ENCODE measurements at places on chromosomes 1 and 21.
A peak's percentile ranks its signal among the peaks of the same experiment; 100 is the strongest.

- DNase-seq: no peak
Measured at GRCh38 chr1:183920651-183921050, 115.7 kb downstream of the RGL1 start.

- no peak for DNase-seq
Measured at GRCh38 chr1:18154430-18155194, 47.0 kb downstream of the IGSF21 start.

- no peak for DNase-seq
Measured at GRCh38 chr1:235315173-235315572, 12.8 kb downstream of the ARID4B start.

DNA sequence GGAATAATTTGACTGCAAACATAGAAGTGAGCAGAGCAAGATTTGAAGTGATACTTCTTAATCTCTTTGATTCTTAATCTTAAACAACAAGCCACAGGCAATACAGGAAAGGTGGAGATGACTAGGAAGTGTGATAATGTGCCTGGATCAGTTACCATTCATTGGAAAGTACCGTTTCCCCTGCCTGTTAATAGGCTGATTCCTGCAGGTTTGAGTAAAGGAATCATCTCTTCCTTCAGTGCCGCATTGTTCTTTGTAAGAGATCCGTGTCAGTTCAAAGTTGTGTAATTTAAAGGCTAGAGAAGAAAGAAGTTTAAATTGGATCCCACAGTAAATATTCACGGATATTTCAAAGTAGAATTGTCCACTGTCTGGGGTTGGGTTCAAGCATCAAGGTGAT, 43.5 kb upstream of the BCL10 start:
- no peak for DNase-seq

GRCh38 chr1:100700586-100700985, 19.0 kb upstream of the VCAM1 start:
- no peak for DNase-seq

- DNase-seq: no peak
Measured at GRCh38 chr1:52249831-52250230, 107.9 kb downstream of the ZFYVE9 start.

- no peak for DNase-seq
Measured at GRCh38 chr1:197770243-197770642, 5.0 kb downstream of the DENND1B start.

DNA sequence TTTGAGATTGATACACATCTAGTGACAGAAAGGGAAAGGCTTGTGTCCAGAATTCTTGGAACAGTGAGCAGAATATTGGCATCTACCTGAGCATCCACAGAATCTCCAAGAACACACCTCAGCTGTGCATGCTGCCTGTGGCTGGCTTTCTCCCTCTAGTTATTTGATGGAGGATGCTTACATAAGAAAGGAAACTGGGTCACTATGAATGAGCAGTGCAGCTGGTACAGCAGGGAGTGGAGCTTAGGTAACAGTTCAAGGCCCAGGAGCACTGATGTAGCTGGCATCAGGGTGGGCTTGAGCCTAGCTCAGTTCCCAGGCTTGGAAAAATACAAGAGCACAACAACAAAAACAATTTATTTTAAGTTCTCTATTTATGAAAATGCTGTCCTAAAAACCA, 26.3 kb downstream of the RGS8 start:
- DNase-seq: no peak

DNA sequence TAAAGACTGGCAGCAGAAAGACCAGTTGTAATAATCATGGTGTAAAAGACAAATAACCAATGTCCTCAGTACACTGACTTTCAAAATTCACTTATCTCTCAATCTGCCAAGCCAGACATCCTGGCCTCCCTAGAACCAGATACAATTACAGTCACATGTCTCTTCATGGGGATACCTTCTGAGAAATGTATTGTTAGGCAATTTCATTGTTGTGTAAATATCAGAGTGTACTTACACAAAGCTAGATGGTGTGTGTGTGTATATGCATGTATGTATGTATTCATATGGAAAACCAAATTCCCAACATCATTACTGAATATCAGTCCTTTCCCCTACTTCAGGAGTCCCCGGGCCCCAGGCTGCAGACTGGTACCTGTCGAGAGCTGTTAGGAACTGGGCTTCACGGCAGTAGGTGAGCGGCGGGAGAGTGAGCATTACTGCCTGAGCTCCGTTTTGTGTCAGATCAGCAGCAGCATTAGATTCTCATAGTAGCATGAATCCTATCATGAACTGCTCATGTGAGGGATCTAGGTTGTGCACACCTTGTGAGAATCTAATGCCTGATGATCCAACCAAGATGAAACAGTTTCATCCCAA, 65.3 kb upstream of the ZNF326 start:
- DNase-seq: no peak

GRCh38 chr1:5311147-5311546, 656.7 kb downstream of the AJAP1 start:
- DNase-seq: no peak

DNA sequence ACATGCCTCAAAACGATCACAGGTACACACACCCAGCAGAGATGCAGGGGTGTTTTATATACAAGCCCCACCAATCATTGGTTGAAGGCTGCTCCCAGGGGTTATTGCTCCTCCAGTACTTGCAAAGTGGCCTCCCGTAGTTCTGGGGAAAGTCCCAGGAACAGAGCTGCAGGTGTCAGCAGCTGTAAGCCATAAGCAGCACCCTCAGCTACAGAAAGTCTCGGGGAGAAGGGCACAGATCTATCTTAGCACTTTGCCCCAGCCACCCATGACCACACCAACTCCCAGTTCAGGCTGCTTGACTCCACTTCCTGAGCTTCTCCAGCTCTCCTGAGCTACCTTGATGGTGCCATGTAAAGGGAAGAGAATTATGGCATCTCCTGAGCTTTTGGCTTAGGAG, 222.7 kb upstream of the GJB5 start:
- DNase-seq: no peak

DNA sequence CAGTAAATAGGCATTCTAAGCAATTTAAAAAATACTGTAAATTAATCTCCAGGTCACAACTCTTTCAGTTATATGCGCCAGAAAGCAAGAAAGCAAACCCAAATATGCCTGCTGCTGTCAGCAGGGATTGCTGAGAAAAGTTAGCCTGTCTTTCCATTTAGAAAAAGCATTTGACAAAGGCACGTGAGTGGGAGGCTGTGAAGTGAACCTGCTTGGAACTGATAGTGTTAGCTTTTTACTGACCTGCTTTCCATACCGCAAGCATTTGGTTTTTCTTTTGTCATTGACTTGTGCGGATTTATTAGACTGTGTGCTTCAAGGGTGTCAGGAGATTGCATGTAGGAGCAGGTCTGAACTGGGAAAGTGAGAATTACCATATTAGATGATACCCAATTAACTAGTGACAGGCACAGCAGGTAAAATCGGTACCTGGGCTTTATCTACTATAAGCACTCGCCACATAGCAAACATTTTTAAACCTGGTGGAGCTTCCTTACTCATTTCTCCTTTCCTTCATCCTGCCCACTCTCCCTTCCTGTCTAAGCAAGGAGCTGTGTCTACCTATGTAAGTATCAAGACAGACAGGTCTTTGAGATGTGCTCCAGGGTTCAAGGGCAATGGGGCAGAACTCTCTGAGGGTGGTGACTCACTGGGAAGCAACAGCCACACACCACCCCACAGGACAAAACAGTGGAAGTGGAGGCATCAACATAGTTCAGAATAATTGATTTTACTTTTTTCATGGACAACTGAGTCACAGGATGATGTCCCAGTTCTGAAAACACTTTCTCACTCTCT, 323.9 kb downstream of the DISC1 start:
- no peak for DNase-seq

DNA sequence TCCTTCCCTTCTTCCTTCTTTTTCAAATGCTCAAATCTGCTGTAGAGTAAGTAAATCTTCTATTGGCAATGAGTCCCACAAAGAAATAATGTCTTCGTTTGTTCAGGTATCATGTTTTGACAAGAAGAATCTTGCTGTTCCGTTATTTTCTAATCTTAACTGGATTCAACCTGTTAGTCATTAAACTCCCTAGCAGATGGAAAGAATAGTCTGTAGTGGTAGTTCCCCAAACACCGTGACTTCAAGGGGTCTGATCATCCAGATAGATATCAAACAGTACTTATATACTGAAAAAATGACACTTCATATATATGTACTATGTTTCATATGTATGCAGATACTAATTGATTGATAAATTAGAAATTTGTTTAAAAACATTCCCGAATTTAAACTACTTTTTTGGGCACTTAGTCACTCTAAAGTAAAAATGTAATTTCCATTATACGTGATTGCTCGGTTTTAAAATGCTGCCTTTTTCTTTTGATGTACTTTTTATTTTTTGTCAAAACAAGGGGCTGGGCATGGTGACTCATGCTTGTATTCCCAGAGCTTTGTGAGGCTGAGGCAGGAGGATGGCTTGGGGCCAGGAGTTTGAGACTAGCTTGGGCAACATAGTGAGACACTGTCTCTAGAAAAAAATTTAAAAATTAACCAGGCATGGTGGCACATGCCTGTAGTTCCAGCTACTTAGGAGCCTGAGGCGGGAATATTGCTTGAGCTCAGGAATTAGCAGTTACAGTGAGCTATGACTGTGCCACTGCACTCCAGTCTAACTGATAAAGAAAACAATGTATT, 335.7 kb upstream of the SNX7 start:
- no peak for DNase-seq

- peak; percentile 42 for DNase-seq
Measured at GRCh38 chr1:87335175-87335884, 6.7 kb downstream of the LMO4 start.

- DNase-seq: no peak
Measured at GRCh38 chr1:55670331-55671082, 455.3 kb upstream of the USP24 start.

DNA sequence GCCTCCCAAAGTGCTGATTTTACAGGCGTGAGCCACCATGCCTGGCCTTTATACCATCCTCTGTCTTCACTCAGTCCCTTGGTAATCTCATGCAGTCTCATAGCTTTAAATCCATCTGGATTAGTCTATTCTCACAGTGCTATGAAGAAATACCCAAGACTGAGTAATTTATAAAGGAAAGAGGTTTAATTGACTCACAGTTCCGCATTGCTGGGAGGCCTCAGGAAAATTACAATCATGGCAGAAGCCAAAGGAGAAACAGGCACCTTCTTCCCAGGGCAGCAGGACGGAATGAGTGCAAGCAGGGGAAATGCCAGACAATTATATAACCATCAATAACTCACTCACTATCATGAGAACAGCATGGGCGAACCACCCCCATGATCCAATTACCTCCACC, 49.1 kb upstream of the CPLANE2 start:
- DNase-seq: no peak

- DNase-seq: no peak
Measured at GRCh38 chr1:153345187-153346076, 3.2 kb downstream of the PGLYRP4 start.

DNA sequence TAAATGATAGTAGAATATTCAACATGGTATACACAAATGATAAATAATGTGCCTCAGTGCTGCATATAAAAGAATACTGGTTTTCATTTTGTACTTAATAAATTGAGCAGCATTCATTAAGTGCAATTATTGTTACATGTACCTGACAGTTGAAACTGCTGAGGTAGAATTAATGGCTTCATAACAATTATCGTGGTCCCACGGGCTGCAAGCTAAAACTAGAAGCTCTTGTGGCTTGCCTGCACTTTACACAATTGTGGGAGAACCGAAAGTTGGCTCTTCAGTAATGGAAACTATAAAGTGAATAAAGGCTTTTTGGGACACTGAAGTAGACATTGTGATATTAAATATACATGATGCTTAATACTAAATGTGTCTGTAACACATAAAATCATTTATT, 23.2 kb downstream of the INSL5 start:
- no peak for DNase-seq

DNA sequence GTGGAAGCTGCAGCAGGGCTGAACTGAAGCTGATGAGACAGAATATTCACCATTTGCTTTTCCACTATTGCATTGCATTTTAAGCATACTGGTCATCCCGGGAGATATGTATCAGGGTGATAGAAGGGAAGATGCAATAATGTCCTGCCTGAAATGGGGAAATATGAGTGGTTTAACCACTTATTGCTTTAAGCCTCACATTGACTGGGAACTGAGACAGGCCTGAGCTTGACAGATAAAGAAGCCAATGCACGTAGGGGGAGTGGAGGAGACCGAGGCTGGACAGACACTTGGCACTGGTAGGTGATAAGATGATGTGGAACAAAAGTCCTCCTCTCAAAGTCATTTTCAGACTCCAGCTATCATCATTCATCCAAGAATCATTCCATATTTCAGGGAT, 911.7 kb upstream of the NCAM2 start:
- DNase-seq: no peak

GRCh38 chr21:39721885-39722284, 23.1 kb upstream of the IGSF5 start:
- no peak for DNase-seq

DNA sequence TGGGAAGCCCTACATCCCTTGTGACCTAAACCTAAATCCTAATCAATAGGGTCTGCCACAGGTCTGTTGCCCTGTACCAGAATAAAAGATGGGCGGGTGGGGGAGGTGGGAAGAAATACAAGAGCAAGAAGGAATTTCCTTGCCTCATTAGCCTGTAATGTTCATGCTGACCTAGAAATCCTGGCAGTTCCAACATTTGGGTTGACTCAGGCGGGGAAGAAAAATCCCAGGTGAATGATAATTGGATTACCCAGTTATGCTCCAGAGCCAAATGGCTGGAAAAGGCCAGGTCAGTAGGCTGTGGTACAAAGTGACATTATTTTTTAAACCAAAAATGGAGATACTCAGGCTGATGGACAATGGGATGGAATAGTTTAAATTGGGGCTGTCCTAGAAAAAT, 27.3 kb upstream of the A3GALT2 start:
- no peak for DNase-seq

GRCh38 chr1:234226113-234226818, 147.0 kb upstream of the COA6 start:
- DNase-seq: no peak

- no peak for DNase-seq
Measured at GRCh38 chr1:221634606-221635005, 107.3 kb downstream of the DUSP10 start.

GRCh38 chr1:153685544-153686340, 7.3 kb downstream of the NPR1 start:
- DNase-seq: no peak

DNA sequence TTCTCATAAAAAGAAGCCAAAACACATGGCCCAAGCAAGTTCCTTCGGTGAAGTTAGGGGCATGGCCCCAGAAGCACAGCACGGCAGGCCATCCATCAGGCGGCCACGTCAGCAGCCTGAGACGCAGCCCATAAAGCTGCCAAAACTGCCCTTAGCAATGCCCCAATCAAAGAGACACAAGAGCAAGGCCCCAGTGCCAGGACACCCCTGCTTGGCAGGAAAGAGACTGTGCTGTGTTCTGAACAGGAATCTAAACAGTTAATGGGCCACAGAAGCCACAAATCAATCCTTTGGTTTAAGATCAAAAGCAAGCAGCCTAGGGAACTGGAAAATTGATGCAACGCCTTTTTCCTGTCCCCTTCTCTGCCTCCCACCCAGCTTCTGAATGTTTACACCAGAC, 497.0 kb upstream of the USP24 start:
- no peak for DNase-seq

GRCh38 chr21:45596704-45597318, 46.7 kb upstream of the PCBP3 start:
- peak; percentile 75 for DNase-seq

- no peak for DNase-seq
Measured at GRCh38 chr21:33334191-33334590, 9.4 kb downstream of the IFNAR1 start.

- no peak for DNase-seq
Measured at GRCh38 chr1:47481936-47482335, 44.1 kb downstream of the FOXD2 start.

GRCh38 chr1:178530502-178530901, 17.6 kb downstream of the TEX35 start:
- DNase-seq: no peak

Data from activated gamma-delta T cell treated with anti-CD3 and anti-CD28 coated beads, Interleukin-2, amount 50 U/mL, for 16 hours (primary cell).